ENCODE measurements at places on chromosomes 11 and 22.
A peak's percentile ranks its signal among the peaks of the same experiment; 100 is the strongest.

DNA sequence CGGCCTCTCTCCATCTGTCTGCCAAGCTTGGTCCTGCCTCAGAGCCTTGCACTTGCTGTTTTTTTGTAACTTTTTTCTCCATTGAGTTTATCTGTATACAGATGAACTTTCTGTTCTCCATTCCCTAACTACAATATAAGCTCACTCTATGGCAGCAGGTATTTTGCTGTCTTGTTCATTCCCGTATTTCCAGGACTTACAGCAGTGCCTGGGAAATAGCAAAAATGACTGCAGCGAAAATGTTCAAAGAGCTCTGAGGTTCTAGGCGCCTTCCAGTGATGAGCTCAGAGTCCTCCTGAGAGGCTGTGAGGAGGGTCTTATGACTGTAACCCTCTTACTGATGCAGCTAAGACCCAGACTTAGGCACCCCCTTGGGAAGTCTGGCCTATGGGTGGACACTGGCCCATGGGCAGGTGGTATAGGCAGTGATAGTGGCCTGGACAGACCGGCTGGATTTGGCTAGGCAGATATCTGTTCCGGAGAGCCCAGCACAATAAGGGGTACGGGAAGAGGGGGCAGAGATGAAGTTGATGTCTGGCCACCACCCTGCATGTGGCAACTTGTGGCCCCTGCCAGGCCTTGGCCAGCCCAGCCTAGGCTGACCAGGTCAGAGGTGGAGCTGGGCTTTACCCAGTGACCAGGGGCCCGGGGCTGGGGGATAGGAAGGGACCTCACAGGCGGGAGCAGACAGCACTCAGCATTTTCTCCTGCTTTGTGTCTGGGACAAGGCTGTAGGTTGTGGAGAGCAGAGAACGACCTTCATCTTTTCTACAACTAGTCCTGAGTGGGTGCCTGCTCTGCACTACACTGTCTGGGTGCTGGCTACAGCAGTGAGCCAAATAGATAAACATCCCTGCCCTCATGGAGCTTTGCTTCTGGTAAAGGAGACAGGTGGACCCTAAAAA is 4.6 kb downstream of the ATF4 start:
- DNase-seq, result no peak

DNA sequence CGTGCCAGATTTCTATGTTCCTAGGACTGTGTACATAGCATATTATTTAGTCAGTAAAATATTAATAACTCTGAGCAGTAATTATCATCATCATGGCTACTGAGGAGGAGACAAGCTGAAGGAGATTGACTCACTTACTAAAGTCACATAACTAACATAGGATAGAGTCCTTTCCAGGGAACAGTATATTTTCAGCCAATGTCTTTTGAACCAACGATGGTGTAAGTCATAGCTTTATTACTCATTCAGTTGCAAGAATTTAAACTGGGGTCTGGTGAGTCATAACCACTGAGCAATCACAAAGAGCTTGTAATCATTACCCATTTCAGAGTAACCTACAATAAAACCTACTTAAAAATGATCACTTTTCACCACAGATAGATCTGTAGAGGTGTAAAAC is 1564.8 kb upstream of the TENM4 start:
- DNase-seq, result peak; percentile 91

GRCh38 chr11:106379265-106379664 is 301.8 kb downstream of the AASDHPPT start:
- no peak for DNase-seq

GRCh38 chr11:73308961-73309919 is 1.2 kb downstream of the ARHGEF17 start:
- peak; percentile 97 for DNase-seq

DNA sequence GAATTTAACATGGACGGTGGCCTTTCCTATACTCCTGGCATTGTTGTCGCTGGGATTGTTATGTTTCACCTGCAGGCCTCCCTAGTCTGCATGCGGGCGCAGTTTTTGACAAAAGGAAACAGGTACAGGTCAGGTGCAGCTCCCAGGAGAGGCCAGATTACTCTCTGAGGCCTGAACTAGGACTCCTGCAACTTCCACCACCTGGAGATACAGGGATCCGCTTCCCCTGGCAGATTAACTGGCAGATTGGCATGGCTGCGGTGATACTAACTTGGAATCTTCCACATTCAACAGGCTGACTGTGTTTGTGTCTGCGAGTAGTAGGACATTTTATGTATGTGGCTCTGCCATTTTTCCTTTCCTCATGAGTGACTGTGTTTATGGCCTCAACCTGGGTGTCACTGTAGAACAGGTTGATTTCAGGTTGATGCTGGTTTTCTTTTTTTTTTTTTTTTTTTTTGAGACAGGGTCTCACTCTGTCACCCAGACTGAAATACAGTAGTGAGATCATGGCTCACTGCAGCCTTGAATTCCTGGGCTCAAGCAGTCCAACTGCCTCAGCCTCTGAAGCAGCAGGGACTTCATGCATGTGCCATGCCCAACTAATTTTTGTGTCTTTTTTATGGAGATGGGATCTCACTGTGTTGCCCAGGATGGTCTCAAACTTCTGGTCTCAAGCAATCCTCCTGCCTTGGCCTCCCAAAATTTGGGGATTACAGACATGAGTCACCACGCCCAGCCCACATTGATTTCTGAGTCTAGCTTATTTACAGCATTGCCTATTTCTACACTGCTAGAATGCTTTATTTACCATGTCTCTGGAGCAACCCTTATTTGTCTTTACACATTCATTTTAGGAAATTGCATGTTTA is 1.7 kb upstream of the USP28 start:
- DNase-seq, result no peak

- no peak for DNase-seq
These were observed 24.5 kb downstream of the GAS2 start for GRCh38 chr11:22690871-22691270.

GRCh38 chr22:48894804-48895250 is 932.8 kb downstream of the BRD1 start:
- no peak for DNase-seq

DNA sequence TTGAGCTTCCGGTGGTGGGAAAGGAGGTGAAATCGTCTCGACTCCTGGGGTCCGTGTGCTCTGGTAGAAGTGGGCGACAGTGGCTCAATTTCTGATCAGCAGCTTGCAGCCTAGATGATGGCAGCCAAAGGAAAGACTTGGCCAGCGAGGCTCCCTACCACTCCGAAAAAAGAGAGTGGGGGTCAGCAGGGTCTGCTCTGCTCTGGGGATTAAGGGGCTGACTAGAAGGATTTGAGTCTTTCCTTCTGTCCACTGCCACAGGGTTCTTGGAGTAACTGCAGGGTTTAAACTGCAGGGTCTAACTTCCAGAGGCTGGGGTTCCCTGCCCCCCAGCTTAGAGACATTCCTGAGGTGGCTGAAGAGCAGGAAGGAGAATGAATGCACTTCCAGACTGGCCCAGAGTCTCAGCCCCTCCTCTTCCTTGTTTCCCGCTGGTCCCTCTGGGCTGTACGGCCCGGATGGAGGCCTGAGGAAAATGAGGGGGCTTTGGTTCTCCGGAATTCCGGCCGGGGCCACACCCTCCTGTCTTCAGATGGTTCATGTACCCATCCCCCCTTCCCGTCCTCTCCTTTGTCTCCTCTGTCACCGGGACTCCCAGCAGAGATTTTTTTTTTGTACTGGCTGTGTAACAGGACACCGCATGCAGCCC is 907 bp downstream of the SERPINH1 start:
- peak; percentile 82 for DNase-seq

- no peak for DNase-seq
These were observed 36.7 kb downstream of the SERPIND1 start for GRCh38 chr22:20810645-20811044.

- DNase-seq, result no peak
These were observed 53.4 kb downstream of the NCAPD3 start for GRCh38 chr11:134170177-134170918.

DNA sequence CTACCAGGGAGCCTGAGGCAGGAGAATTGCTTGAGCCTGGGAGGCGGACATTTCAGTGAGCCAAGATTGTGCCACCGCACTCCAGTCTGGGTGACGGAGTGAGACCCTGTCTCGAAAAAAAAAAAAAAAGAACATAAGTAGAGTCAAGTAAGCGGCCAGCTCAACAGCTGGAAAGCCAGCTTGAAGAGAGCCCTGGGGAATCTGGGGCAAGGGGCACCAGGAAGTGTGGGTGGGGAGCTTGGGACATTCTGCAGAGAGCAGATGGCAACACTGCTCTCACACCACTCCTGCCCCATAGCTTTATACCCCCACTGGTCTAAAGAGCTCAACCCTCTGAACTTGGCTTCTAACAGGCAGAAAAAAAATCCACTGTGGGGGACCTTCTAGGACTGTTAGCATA is 505.6 kb downstream of the BUD13 start:
- no peak for DNase-seq

GRCh38 chr11:61011950-61012736 is 40.7 kb downstream of the CD6 start:
- DNase-seq, result peak; percentile 64

- DNase-seq, result peak; percentile 31
These were observed 37.9 kb upstream of the PRR5 start for GRCh38 chr22:44664149-44664548.

GRCh38 chr11:129894278-129895125 is 876 bp downstream of the NFRKB start:
- no peak for DNase-seq

DNA sequence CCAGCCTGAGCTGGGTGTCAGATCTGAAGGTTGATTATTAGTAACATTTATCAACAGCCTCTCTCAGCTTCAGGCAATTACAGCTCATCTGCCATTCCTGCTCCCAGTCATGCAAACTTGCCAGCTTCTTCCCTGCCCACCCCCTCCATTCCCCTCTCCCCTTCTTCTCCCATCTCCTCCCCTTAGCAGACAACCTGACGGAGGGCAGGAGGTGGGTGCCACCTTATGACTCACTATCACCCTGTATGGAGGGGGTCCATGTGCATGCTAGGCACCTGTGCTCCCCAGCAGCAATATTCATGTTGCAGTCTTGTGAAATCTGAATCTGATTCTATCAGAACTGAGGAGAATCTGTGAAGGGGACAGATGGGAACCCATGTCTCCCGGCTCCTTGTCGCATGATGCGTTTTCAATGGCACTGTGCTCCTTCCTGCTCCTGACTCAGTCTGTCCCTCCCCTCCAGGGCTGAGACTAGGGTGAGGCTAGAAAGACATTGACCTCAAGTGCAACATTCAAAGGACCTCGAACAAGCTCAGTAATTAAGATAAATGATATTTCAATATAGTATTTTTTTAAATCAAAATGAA is 46.3 kb upstream of the TUB start:
- DNase-seq, result no peak

DNA sequence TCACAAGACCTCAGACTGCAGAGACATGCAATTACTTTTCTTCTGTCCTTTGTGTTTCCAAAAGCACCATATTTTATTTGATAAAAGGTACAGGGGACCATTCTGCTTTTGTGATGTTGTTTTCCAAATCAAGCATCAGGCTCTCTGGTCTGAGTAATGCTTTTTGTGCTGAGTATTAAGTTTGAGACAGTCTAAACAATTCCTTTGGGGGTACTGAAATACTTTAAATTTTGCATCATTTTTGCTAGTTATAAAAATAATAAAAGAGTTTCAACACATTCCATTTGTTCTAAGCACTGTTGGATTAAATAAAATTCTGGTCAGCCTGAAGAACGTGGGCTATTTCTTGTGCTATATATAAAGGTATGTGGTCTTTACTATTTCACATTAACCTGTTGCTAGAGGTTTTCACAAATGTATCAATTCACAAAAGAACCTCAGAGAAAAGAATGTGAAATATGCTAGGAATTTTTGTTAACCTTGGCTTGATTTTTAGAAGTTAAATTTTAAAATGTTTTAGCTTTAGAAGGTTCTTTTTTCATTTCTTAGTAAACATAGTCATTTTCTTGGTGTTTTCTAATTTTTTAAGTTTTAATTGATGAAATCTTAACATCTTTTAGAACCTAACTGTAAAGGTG is 61.6 kb downstream of the C22orf31 start:
- no peak for DNase-seq
